ENCODE measurements at places on chromosomes 3 and 15.
A peak's percentile ranks its signal among the peaks of the same experiment; 100 is the strongest.

DNA sequence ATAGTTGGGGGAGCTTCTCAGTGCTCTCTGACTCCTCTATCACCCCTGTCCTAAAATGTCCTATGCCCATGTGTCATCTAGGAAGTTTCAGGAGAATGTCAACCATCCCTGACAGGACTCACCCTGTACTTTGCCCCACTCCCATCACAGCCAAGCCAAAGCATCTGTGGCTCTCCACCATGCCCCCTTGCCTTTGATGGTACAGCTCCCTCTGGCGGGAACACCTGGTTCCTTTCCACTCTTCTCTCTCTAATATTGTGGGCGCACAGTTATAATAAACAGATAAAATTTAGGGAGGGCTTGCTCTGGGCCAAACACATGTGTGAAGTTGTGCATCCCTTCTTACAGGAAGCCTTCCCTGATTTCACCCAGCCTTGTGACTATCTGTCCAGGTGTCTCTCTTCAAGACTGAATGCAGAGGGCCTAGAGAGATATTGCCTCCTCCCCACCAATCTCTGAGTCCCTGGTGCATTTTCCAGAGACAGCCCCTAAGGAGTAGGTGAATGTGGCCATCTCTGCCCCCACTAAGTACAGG is 62.8 kb downstream of the ISG20 start:
- DNase-seq, result no peak

GRCh38 chr15:31434588-31435260 is 108.1 kb downstream of the KLF13 start:
- DNase-seq, result no peak

- DNase-seq, result no peak
Observed at GRCh38 chr15:81064253-81064652, 63.5 kb downstream of the TLNRD1 start.

DNA sequence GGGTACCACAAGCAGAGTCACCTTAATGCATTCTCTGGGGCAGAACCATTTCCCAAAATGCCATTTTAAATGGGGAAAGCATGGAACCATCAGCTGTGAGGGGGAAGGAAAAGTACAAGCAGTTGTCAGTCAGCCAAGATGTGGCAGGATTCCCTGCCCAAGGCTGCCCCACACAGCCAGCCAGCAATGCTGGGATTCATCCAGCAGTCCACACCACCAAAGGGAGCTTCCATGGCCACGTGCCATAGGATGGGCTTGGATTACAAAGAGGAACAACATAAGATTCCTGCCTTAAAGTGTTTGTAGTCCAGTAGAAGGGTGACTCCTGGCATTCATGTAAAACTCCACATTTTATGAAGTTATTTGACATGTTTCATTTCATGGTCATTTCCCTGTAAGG is 233.3 kb downstream of the SHOX2 start:
- peak; percentile 43 for DNase-seq

- DNase-seq, result peak; percentile 48
Observed at GRCh38 chr3:174333640-174334039, 525.5 kb upstream of the NAALADL2 start.

DNA sequence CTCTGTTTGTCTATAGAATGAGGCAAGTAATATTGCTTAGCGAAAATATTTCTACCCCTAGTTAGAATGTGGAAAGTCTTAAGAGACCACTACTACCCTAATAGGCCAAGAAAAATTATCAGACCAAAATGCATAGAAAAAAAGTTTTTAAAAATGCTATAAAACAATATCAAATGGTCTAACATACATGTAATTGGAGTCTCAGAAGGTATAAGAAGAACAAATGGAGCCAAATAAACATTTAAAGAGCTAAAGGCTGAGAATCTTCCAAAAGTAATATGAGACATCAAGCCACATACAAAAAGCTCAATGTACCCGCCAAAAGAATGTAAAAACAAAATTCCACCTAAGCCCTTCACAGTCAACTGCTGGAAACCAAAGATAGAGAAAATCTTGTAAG is 133.5 kb upstream of the GADL1 start:
- DNase-seq, result no peak

DNA sequence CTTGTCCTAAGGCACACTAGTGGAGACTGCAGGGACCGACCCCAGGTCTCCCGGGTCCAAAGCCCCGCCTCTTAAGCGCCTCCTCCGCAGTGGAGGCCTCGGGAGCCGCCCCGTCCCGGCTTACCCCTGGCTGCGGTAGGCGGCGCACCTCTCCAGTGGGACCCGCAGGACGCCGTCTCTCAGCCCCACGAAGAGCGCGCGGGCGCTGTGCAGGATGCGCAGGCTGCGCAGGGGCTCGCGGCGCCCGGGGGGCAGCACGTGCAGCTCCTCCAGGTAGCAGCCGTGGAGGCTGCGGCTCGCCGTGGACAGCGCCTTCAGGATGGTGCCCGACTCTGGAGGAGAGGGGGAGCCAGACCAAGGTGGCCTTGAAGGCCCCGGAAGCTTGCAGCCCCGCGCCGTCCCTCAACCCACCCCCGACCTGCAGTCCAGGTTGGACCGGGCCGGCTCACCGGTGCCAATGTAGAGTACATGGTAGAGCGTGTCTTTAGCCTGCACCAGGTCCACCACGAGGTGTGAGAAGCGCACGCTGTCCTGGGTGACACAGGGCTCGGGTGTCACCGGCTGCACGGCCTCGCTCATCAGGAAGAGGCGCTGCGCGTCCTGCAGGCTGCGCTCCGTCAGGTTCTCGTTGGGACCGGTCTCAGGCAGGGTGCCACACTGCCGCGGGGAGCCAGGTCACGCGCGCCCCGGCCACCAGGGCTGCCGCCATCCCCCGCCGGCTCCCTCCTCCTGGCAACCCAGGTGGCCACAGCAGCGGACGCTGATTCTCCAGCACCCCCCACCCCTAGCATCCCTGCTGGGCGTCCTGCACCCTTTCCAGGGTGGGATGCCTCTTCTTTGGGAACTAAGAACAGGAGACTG is 105.5 kb downstream of the SEMA5B start:
- peak; percentile 68 for DNase-seq

GRCh38 chr3:158683230-158683962 is 10.9 kb upstream of the LXN start:
- DNase-seq, result no peak

DNA sequence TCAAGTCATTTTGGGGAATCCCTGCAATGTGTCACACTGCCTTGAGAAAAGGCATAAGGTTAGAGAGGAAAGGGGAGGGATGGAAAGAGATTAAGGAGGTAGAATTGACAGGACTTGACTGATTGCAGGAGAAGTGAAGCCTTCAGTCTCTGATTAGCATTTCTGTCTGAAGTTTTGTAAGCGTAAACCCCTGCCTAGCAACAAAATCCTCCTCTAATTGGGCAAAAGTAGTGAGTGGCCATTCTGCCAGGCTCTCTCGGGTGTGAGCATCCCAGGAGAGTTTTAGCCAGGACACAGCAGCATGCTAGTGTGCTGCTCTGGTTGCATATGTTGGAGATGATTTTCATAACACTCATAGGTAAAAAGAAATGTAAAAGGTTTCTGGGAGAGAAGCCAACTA is 117.0 kb upstream of the MRPL3 start:
- peak; percentile 94 for DNase-seq

- no peak for DNase-seq
Observed at GRCh38 chr3:170707899-170708298, 122.0 kb upstream of the SLC7A14 start.

DNA sequence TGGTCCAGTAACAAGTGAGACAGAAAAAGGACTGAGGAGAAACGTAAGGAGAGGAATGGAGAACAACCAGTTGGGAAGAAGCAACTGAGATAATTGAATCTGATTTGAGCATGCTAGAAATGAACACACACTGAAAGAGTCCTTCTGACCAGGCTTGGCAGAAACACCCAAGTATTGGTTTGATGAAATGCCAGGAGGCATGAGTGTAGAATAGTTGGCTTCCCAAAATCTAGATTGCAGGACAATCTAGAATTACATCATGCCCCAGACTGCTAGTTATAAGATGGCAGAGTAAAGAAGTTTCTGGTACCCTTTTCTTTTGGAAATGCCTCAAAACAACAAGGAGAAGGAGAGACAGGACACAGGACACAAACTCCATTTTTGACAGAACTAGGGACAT is 189.7 kb upstream of the STT3B start:
- DNase-seq, result no peak

GRCh38 chr3:12791430-12791829 is 5.0 kb upstream of the CAND2 start:
- no peak for DNase-seq

DNA sequence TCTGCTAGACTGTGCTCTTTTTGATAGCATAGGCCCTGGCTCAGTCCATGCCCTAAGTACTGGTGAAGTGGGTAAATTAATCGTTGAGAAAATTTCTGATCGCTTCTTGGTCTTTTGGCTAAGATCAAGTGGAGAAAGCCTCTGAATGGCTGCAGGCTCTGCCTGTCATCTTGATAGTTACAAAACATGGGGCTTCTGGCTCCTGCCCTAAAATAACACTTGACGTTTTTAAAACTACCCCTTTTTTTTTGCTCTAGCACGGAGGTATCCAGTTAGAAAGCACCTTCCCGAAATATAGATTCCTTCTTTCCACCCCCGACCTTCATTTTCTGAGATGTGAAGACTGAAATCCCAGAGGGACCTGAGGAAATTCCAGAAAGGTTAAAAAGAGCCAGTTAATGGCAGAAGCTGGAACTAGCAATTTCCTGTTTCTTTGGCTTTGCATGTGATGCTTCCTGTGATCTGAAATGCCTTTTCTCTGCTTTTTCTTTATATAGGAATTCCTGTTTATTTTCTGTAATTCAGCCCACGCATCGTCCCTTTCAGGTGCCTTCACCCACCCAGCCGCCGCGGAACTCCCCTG is 799 bp upstream of the C2CD4B start:
- DNase-seq, result no peak

DNA sequence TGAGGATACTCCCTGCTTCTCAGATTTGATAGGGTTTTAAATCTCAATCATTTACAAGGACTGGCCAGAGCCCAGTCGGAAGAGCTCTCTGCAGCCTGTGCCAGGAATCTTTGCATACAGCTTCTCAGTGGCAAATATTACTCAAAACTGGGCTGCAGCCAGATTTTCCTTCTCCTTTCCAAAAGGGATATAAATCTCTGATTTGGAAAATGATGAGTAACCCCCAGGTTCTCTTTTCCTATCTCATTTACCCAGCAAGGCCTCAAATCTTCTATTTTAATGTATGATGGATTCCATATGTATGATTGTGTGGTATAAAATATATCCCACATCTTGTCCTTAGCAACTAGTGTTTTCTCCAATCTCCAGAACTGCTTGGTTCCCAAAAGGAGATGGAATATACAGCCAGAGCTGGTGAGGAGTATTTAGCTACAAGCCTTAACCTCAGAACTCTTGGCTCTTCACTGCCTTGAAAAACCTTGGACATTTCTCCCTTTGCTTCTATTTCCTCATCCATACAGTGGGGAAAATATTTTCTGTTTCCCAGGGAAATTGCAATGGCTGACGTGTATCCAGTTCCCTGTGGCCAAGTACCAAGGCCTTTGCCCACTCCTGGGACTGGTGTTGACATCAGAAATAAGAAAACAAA is 114.4 kb downstream of the ATG7 start:
- DNase-seq, result no peak

DNA sequence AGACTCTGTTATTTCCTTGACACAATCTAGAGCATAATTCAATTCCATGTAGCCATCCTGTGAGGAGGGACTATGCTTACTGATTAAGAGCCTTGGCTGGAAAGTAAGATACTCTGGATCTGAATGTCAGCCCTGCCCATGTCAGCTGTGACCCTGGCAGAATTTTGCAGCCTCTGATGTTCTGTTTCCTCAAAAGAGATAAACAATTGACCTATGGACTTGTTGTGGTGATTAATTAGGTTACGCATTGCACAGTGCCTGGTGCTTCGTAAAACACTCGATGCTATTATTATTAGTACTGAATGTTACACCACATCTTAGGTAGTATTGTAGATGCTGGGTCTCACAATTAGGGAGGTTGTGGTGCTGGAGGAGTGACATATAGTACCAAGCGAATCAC is 161.3 kb upstream of the MEIS2 start:
- no peak for DNase-seq

DNA sequence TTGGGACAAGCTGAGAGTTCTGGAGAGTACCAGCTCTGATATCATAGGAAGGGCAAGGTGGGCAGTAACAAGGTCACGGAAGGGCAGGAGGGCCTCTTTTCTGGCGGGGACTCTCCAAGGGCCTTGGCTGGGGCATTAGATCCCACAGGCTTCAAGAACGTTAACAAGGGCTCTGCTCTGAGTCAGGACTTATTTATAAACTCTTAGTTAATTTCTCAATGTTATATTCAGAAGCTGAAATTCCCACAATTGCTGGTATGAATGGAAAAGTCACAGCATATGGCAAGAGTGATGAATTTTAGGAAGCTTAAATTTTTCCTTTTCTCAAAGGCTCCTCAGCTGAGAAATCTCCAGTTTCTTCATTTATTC is 320.2 kb upstream of the TBC1D5 start:
- no peak for DNase-seq

DNA sequence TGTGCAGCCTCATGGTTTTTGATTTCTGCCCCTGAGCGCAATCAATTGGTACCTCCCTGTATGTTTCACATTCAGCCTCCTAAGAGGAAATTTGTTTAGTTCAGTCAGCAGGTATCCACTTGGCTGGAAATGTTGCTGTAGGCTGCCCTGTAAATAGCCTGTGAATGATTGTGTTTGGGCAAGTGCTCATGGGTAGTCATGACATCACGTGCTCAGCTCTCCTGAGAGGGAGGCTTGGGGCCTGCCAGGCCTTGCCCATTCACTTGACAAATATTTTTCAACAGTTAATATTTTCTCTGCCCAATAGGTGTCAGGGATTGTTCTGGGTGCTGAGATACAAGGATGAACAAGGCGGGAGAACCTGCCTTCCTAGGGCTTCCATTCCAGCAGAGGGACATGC is 13.3 kb downstream of the HRH1 start:
- no peak for DNase-seq

DNA sequence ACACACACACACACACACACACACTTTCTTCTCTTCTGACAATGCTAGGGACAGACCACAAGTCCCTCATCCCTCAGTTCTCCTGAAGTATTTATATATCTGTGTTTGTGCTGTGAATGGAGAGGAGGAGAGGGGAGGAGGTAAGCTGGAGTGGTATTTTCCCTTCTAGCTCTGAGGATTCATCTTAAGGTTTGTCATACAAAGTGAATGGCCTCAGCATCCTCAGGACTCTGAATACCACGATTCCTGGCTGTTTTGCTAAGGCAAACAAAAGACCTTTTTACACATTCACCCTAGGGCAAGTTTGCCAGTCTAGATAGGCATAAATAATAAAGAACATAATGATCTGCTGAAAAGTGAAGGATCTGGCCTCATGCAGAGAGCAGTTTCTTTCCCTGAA is 65.7 kb upstream of the CHMP2B start:
- no peak for DNase-seq

GRCh38 chr3:157142315-157142714 is 17.6 kb downstream of the CCNL1 start:
- DNase-seq, result peak; percentile 89

DNA sequence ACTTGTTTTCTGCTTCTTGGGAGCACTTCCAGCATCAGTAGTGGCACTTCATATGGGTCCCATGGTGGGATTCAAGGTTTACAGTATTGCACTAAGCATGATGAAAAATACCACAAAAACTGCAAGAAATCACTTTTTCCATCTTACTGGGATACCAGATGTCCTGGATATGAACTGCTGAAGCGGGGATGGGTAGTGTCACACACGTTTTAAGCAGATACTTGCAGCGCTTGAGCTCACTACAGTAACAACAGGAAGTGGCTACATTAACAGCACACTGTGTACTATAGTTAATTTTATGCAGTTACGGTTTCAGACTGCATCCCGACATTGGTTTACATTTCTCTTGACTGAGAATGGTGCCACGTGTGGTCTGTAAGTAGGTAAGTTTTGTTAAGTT is 3.5 kb upstream of the ISG20 start:
- DNase-seq, result no peak

- no peak for DNase-seq
Observed at GRCh38 chr3:126867863-126868200, 115.1 kb upstream of the PLXNA1 start.

- no peak for DNase-seq
Observed at GRCh38 chr3:31841515-31841914, 139.5 kb downstream of the OSBPL10 start.

All from NCI-H1105 treated with DMSO at 0.1 percent for 48 hours (cell line).